ENCODE measurements at places on chromosomes 7 and 10.

- DNase-seq = no peak
Observed at GRCh38 chr10:86266446-86267242, 100.0 kb downstream of the GRID1 start.

DNA sequence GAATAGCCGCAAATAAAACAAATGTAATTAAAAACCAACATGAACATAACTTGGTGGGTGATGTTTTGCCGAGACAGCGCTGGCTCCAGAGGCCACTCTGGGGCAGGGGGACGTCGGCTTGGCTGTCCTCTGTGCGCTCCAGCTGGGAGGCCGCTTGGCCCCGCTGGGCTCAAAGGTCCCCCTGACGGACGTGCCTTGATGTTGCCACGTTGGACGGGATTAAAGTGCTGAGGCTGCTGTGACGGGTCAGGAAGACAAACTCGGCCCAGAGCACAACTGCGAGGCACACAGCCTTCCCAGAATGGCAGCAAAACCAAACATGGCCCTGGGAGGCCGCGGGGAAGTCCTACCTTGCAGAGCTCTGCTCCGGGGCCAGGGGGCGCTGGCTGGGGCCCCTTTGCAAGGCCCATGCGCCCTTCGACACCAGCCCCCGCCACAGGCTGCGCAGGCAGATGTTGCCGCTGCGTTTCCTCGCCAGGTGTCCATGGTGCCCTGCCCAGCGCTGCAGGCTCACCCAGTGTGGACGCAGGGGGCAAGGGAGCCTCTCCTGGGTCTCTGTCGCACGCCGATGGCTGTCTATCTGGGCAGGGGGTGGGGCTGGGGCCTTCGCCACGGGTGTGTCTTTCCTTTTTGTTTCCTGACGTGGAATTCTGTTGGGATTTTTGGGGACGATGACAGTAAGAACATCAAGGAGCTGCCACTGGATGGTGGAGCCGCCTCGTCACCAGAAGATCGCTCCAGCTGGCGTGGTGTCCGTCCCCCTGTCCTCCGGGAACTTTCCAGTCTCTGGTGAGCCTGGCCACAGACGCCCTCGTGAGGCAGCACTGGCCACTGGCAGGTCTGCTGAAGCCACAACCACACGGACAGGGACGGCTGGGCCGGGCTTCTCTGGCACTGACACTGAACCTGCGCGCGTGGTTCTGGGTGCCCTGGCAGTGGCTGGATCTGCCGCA lies 99.6 kb upstream of the DIP2C start:
- no peak for DNase-seq

DNA sequence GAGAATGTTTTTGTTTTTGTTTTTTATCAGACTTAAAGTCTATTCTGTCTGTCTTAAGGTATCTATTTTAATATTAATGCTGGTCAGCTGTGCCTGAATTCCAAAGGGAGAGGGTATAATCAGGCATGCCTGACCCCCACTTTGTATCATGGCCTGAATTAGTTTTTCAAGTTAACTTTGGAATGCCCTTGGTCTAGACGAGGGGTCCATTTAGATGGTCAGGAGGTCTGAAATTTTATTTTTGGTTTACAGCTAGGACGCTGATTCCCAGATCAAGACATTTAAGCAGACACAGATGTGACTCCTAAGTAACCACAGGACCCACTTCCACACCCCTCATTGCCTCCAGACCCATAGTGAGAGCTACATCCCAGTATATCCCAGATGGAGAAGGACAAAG lies 189.5 kb downstream of the ARHGAP12 start:
- DNase-seq = no peak

DNA sequence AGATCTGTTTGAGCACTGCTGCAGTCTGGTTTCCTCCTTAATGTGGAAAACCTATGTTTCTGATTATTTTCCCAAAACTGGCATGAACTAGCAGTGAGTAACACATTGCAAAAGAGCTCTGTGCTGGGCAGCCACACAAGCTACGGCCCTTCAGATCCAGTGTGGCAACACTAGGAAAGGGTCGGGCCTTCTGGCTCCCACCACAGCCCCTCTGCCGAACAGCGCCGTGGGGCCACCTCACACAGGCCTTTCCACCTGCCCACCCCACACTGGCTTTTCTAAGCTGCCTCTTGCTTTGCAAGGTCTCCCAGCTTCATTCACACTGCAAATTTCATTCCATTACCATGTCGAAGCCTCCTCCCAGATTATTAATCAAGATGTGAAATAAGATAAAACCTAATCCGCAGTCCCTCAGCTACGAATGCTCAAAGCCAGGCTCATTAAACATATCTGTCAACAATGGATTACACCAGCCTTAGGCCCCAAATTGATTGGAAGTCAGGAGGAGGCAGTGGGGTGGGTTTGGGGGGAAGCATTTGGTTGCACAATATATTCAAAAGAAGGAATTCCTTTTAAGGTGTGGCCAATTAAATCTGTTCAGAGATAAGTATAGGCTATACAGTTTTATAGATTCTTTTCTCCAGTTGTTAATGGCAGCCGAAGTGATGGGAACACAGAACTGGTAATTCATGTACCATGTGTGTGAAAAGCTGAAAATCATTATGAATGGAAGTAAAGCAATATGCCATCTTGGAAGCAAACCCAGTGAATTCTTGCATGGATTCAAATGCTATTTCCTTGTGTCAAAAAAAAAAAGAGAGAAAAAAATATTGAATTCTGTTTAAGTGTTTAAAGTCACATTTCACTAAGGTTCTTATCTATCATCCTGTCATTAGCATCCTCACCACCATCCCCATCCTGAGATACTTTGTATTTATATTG lies 223.7 kb downstream of the MTERF1 start:
- no peak for DNase-seq

GRCh38 chr10:7491949-7492659 lies 81.3 kb upstream of the SFMBT2 start:
- DNase-seq = no peak

GRCh38 chr7:157458254-157458633 lies 121.4 kb downstream of the DNAJB6 start:
- no peak for DNase-seq

GRCh38 chr7:39413636-39414223 lies 152.5 kb upstream of the YAE1 start:
- no peak for DNase-seq

GRCh38 chr7:75881436-75882095 lies 2.7 kb downstream of the RHBDD2 start:
- no peak for DNase-seq
